ENCODE measurements at places on chromosomes 11 and 22.

- no peak for DNase-seq
These were observed 219.0 kb upstream of the NAV2 start for GRCh38 chr11:19493446-19494213.

DNA sequence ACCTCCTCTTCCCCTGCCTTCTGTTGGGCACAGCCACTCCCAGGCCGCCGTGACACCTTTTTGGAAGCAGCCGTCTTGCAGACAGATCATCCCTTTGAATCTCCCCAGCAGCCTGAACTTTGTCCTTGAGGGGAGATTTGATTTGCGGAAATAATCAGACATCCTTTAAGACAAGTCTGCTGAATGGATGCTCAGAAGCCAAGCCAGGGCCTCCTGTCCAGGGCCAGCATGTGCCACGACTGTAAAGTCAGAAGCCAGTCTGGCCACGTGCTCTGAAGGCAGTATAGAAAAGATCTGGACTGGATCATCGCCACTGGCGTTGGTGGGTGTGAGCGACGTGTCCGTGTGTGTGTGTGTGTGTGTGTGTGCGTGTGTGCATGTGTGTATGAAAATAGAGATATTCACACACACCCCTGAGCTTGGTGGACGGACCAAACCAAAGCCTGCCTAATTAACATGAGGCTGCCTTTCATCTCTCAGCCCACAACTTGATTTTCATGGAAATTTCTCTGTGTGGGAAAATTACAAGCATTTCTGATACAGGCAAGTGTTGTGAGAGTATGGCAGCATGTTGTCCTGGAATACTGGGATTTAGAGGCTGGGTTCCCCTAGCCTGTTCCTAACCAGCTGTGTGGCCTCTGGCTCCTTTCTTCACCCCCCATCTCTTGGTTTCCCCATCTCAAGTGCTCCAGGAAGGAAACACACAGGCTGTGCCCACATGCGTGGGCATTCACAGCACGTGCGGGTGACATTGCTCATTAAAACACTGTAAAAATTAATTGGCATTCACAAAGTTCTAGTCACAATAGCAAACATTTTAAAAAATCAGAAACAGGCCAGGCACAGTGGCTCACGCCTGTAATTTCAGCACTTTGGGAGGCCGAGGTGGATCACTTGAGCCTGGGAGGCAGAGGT is 61.8 kb upstream of the WNT7B start:
- no peak for DNase-seq

GRCh38 chr22:24845041-24845898 is 39.3 kb downstream of the SGSM1 start:
- DNase-seq = no peak

GRCh38 chr11:125088576-125089455 is 22.6 kb downstream of the TMEM218 start:
- no peak for DNase-seq

GRCh38 chr22:40347300-40347699 is 1.0 kb downstream of the ADSL start:
- no peak for DNase-seq

All from NCI-H1417 treated with DMSO at 0.1 percent for 48 hours (cell line).